RWPE2 (cell line): ENCODE measurements at places on chromosomes 1 and 21.

- no peak for DNase-seq
These were observed 104.8 kb downstream of the RERE start for GRCh38 chr1:8712413-8713231.

- DNase-seq: no peak
These were observed 25.2 kb downstream of the RCAN1 start for GRCh38 chr21:34589511-34590282.

GRCh38 chr1:164969253-164969652 is 387.3 kb downstream of the LMX1A start:
- DNase-seq: no peak

DNA sequence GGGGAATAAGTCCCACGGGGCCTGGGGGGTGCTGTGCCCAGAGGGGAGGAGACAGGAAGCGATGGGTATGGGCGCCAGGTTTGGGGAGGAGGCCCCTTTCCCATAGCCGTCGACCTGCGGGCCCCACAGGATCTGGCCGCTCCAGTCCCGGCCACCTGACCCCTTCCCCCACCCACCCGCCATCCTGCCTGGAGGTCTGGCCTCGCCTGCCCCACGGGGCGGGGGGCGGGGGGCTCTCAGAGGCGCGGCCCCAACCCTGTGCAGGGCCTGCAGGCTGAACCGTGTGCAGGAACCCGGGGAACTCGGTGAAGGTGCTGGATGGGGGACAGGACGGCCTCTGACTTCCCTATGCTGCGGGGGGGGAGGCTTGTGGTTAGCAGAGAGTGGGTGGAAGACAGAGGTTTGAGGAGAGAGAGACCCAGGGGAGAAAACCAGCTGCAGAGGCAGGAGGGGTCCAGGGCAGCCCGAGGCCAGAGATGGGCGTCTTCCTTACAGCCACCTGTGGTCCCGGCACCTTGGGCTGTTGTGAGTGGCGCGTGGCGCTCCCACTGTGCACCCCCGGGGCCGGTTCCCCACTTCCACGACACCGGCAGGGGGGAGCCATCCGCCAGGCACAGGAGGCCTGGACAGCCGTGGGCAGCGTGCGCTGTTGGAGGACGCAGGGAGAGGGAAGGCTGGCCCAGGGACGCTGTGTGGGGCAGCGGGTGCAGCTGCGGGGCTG is 2.5 kb upstream of the TNFRSF18 start:
- peak; percentile 66 for DNase-seq

DNA sequence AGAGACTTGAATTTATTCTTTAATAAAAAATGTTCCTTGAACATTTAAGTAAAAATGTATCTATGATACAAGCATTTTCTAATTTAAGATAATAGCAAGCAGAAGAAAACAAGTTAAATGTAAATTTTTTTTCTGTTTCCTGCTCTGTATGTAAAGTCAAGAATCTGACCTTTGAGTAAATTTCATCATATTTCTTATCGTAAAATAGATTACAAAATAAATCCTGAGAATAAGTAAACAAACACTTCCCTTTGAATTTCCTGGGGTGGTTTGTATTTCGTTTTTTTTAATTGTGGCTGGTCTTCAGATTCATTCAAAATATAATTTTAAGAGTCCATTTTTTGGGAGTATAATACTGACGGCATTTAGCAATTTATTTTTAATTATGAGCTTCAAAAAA is 77.6 kb downstream of the POU2F1 start:
- DNase-seq: no peak

DNA sequence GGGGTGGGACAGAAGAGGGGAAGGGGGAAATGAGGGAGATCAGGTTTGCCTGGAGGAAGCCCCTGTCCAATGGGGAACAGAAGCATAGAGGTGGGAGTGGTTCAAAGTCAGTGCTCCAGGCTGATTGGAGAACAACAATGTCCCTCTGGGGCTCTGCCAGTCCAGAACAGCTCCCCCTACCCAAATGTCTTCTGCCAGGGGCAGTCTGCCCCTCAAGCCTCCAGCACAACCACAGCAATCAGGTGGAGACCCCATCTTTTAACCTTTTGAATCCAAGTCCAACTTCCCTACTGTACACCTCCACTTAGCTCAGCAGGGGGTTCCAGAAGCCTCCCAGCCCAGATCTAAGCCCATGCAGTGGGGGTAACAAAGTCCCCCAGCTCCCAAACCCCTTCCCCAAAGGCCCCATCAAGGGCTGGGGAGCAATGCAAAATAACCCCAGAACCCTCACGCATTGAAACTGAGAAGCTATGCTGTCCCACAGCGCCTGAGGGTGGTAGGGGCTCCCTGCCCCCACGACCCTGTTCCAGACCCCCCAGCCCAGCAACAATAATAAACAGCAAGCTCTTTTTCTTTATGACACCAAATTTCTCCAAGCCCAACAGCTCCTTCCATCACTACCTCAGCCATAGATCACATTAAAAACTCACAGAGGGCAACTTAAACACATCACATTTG is 3.3 kb downstream of the AHDC1 start:
- no peak for DNase-seq

GRCh38 chr1:202860744-202861419 is 28.1 kb downstream of the RABIF start:
- no peak for DNase-seq

DNA sequence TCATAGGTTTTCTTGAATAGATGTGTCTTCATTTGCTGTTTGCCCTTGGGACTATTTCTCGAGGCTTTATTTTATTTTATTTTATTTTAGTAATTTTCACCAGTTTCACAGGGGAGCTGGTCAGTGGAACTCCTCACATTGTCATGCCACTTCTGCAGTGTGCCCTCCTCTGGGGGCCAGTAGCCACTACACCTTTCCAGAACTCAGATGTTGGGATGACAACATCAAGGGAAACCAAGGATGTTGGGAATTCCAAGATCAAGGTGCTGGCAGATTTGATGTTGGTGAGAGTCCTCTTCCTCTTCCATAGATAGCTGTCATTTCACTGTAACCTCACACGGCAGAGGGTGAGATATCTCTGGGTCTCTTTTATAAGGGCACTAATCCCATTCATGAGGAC is 35.5 kb downstream of the SLC26A9 start:
- no peak for DNase-seq
